ENCODE measurements at places on chromosomes 16 and 17. TPM values are rescaled to one million over a fixed set of nuclear protein-coding genes. Genes with fewer than 3 reads are reported as not detected.
A peak's percentile ranks its signal among the peaks of the same experiment; 100 is the strongest.

The TBC1D26 gene
- not detected for total RNA-seq

The GPR139 gene
- not detected for total RNA-seq

The HOXB7 gene
- 1.7 TPM for total RNA-seq

The C1QTNF8 gene
- total RNA-seq, result not detected

The CCDC200 gene
- not detected for total RNA-seq

The PIMREG gene
- 0.80 TPM for total RNA-seq

The KRT38 gene
- total RNA-seq, result not detected

The USP43 gene
- total RNA-seq, result 0.17 TPM

The SOX15 gene
- 2.9 TPM for total RNA-seq

The HLF gene
- 171 TPM for total RNA-seq

The MPP3 gene
- total RNA-seq, result 5.0 TPM

The MPP2 gene
- total RNA-seq, result 15.9 TPM

The CSH2 gene
- total RNA-seq, result not detected

DNA sequence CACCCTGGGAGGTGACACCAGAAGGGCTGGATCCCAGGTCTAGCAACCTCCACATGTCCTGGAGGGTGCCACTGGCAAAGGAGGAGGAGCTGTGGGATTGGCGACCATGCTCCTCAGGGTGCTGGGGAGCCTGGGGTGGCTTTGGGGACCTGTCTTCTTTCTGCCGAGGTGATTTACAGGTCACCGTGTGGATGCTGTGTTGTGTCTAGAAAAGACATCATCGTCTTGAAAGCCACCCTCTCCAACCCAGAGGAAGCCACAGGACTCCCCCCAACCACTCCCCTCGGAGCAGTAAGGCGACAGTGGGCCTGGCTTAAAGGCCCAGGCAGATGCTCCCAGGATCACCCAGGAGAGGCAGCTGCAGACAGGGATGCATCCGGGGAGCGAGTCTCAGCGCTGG, 29.7 kb upstream of the FASN start:
- DNase-seq, result no peak

GRCh38 chr17:69111794-69112193, 29.9 kb downstream of the ABCA6 start:
- DNase-seq, result no peak

- DNase-seq, result no peak
Measured at GRCh38 chr17:50370052-50370451, 2.9 kb downstream of the MRPL27 start.

- peak; percentile 88 for DNase-seq
Measured at GRCh38 chr17:40550608-40551007, 14.7 kb downstream of the CCR7 start.

GRCh38 chr16:27689711-27690110, 139.8 kb downstream of the KATNIP start:
- DNase-seq, result no peak

GRCh38 chr17:34302636-34303035, 16.6 kb upstream of the CCL8 start:
- DNase-seq, result no peak

DNA sequence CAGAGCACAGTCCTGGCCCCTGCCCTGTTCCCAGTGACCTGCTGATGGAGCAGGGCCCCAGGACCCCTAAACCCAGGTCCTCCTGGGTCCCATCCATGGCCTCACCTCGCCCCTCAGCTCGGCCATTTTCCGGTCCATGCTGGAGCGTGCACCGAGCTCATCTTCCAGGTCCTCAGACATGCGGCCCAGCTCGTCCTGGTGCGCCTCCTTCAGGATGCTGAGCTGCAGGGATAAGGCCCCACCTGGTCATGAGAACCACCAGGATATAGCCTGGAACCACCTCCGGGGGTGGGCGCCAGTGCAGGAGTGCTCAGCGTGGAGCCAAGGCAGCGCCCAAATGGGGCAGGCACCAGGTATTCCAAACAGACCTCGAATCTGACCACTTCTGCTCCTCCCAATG, 17.9 kb downstream of the CCDC102A start:
- no peak for DNase-seq

GRCh38 chr17:8806926-8807550, 7.9 kb upstream of the MFSD6L start:
- peak; percentile 39 for DNase-seq

- no peak for DNase-seq
Measured at GRCh38 chr17:60941028-60941427, 263.4 kb downstream of the BCAS3 start.

- DNase-seq, result peak; percentile 45
Measured at GRCh38 chr16:56101480-56101879, 89.8 kb upstream of the GNAO1 start.

GRCh38 chr17:31916491-31917064, 15.1 kb upstream of the UTP6 start:
- DNase-seq, result no peak

DNA sequence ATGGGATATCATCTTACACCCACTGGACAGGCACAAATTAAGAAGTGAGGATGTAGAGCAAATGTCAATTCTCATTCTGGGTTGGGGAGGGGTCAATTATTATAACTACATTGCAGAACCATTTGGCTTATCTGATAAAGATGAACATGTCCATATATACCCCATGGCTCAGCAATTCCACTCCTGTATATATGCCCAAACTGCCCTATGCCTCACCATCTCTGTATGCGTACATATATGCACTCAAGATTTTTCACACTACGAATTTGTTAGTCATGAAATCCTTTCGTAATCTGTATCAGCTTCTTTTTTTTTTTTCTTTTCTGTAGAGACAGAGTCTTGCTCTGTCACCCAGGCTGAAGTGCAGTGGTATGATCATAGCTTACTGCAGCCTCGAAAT, 20.8 kb upstream of the CNEP1R1 start:
- DNase-seq, result no peak

DNA sequence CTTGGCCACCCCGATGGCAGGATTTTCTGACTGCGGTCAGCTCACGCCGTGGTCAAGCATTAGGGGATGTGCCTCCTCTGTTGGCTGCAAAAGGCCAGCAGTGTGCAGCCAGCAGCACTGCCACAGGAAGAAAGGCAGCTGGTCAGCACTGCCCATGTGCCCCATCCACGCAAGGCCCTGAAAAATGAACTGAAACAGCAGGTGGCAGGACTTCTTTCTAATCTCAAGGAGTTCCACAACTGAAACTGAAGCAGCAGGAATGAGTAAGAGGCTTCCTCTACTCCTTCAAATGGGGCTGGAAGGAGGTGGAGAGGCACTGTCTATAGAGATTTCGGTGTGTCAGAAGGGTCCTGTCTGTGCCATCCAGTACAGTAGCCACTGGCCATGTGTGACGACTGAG, 3.2 kb downstream of the ZNF500 start:
- DNase-seq, result no peak

- DNase-seq, result no peak
Measured at GRCh38 chr17:66983414-66984021, 19.0 kb downstream of the CACNG4 start.

GRCh38 chr17:40558300-40558889, 6.9 kb downstream of the CCR7 start:
- no peak for DNase-seq

GRCh38 chr16:69089091-69089910, 16.2 kb upstream of the HAS3 start:
- DNase-seq, result no peak

- no peak for DNase-seq
Measured at GRCh38 chr16:8756755-8757154, 40.7 kb downstream of the TMEM186 start.

GRCh38 chr17:36545465-36546417, 1.0 kb downstream of the GGNBP2 start:
- no peak for DNase-seq

DNA sequence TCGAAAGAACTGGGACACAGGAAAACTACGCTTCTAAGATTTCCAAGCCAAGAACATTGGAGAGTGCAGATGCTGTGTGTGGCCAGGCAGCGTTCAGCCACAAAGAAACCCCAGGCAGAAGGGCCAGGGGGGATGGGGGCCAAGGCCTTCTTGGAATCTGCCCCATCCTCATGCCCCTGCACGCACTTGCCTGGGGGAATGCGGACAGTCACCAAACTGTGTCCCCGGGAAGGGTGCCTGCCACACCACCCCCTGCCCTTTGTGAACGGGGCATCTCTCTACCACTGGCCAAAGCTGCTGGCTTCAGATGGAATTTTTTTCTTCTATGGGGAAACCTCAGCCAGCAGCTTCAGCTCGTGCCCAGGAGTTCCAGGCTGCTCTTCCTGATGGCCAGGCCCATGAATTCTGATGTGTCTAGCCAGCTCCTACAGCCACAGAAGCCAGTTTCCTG, 32.0 kb upstream of the DNAH17 start:
- DNase-seq, result no peak

DNA sequence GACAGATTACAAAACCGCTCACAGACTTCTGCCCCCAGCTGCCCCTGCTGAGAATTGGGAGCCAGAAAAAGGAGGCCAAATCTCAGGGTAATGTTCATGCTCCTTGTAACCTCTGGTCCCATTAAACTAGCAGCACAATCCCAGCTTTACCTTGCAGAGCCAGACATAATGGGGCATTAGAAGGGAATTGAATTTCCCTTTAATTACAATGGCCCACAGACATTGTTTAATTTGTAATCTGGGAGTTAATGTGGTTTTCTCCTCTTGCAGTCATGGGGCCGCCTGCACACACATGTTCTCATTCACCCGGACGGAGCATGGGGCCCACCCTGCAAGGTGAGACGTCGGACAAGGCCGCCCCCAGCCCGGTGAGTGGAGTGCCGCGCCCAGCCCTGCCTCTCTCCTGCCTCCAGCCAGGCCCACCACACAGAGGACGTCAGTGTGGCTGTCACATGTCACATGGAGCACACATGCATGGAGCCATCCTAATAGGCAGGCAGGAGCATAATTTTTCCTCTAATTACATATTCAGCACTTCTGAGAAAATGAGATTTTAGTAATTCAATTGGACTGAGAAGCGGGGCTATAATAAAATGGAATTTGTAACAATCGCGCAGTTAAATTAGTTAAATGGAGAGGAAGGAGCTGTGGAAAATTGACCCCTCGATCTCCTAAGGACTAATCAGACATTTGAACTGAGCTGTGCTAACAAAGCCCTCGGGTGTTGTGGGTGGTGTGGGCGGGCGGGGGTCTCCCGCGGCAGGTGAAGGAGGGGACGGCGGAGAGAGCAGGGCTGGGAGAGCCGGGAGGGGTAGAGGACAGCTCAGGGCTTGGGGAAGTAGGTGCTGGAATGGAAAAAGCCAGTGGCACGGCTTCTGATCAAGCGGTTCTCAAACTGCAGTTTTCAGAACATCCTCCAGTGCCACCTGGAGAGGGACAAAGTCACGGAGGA, 87.7 kb downstream of the ENGASE start:
- DNase-seq, result no peak

GRCh38 chr17:14095631-14096030, 26.3 kb downstream of the COX10 start:
- no peak for DNase-seq

DNA sequence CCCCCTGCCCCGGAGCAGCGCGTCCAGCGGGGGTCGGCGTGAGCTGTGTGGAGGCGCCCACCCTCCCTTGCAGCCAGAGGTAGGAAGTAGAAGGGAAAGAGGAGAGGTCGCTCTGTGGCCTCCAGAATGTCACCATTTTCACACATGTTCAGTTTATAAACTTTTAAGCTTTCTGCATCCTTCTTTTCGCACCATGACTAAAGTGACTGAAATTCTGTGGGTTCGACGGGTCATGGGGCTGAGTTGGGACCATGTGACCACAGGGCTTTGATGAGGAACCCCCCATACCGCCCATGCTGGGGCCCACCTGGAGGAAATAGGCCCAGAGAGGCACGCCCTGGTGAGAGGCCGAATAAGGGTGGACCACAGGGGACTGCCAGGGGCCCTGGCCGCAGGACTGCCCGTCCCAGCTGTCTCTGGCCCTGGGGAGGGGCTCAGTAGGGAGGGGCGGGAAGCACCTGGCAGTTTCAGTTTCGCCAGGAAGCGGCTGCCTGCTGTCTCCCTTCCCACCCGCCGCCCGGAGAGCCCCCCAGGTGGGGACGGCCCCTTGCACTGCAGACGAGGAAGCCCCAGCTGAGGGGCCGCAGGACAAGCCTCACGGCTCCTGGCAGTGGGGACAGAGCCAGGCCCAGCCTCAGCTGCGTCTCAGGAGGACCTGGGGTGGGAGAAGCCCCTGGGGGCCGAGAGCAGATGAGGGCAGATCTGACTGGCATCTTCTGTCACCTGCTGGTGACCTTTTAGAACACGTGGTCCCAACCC, 9.0 kb downstream of the CBFA2T3 start:
- no peak for DNase-seq
